ENCODE measurements at places on chromosomes 11 and 22.
A peak's percentile ranks its signal among the peaks of the same experiment; 100 is the strongest.

DNA sequence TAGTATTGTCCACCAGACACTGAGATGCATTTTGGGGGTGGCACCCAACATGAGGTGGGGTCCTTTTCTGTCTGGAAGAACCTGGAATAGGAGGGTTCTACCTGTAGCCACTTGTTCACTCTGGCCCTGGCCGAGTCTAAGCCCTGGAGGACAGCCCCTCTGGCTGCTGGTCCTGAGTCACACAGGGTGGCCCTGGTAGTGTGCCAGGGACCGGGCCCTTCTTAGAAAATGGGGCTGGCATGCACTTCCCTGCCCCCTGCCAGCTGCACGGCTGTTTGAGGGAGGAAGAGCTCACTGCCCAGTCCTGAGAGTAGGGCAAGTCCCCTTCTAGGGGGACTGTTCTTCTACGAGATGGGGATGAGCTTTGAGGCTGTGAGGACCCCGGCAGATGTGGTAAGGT, 2.2 kb downstream of the PLCB3 start:
- DNase-seq, result no peak

- DNase-seq, result peak; percentile 94
Observed at GRCh38 chr11:9003573-9004182, at the start of gene NRIP3. TSS of gene NRIP3 (minus strand) at chr11:9004001. CDS start at chr11:9003935, 66 bp downstream.

- DNase-seq, result no peak
Observed at GRCh38 chr22:47593911-47594311, 831.5 kb downstream of the TBC1D22A start.

DNA sequence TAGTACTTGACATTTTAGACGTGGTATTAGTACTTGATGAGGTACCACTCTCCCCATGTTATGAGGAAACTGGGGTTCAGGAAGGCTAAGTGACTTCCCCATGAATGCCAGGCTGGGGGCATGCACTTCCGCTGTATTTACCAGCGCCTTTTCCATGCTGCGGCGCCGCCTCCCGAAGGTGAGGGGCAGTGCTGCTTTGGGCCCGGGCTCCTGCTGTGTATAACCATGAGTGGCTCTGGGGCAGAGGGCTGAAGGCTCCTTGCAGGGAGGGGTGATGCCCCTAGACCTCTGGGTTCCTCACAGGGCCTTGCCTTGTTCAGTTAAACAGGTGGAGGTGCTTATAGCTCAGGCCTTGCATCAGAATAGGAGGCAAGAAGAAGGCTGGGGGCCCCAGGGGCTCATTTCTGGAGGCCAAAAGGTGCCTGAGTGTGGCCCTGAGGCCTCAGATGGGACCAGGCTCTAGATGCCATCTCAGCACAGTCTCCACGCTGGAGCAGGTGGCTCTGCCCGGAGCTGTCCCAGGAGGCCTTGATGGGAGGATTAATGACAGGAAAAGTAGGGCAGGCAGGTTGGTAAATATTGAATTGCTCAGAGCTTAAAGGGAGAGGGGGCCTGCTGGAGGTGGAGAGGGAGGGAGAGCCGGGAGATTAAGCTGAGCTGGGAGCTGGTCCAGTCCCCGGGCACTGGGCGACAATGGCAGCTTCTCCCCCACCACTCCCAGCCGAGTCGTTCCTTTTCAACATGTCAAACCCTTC, 129.6 kb downstream of the CEP164 start:
- no peak for DNase-seq

GRCh38 chr11:120182372-120182771, 28.5 kb upstream of the OAF start:
- no peak for DNase-seq
